Tibial nerve (tissue), 4 donors: ENCODE measurements at places on chromosomes 4 and X. TPM values are rescaled to one million over a fixed set of nuclear protein-coding genes. Genes with fewer than 3 reads are reported as not detected.

TEX13B gene
- not detected for total RNA-seq

FRMPD3 gene
- not detected for total RNA-seq

ITGB1BP2 gene
- 0.66 TPM for total RNA-seq

PAGE2 gene
- not detected for total RNA-seq

MGAT4D gene
- not detected for total RNA-seq

DNA sequence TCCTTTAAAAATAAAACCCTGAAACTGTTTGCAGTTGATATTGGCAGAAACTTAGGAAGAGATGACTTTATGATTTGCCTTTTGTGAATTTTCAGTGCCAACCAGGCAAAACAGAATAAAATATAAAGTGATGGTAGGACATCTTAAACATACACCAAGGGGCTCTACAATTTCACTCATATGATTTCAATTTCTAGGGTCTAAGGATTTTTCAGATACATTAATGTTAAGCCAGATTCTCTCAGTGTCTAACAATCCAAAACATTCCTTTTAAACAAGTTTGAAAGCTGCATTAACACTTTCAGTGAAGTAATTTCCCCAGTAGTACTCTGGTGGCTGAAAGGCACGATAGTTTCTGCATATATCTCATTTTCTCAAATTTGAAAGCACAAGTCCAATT, 1262.0 kb upstream of the ADGRL3 start:
- no peak for DNase-seq

- DNase-seq: no peak
Observed at GRCh38 chrX:40057405-40057804, 40.4 kb downstream of the BCOR start.

- DNase-seq: no peak
Observed at GRCh38 chrX:153214934-153215333, 35.9 kb downstream of the MAGEA1 start.
